ENCODE measurements at places on chromosomes 11 and 22.

GRCh38 chr11:94802501-94802900, 34.3 kb downstream of the AMOTL1 start:
- DNase-seq, result no peak

GRCh38 chr22:41845380-41846267, 12.7 kb downstream of the SREBF2 start:
- no peak for DNase-seq

GRCh38 chr11:40716344-40717130, 742.9 kb downstream of the LRRC4C start:
- DNase-seq, result no peak

DNA sequence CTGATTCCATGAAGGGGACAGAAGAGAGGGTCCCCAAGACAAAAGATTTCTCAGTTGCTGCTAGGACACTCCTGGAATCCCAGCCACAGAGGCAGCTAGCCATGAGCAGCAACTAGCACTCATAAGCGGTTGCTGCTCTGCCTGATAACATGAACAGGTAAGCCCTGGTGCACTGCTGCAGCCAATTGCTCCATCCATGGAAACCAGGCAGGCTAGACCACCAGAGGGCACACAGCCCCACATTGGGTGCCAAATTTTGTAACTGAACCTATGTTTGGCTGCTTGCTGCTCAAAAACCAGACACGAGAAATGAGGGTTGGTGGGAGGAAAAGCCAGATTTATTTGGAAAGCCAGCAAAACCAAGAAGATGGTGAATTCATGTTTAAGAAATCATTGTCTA, 21.9 kb upstream of the QSER1 start:
- no peak for DNase-seq

DNA sequence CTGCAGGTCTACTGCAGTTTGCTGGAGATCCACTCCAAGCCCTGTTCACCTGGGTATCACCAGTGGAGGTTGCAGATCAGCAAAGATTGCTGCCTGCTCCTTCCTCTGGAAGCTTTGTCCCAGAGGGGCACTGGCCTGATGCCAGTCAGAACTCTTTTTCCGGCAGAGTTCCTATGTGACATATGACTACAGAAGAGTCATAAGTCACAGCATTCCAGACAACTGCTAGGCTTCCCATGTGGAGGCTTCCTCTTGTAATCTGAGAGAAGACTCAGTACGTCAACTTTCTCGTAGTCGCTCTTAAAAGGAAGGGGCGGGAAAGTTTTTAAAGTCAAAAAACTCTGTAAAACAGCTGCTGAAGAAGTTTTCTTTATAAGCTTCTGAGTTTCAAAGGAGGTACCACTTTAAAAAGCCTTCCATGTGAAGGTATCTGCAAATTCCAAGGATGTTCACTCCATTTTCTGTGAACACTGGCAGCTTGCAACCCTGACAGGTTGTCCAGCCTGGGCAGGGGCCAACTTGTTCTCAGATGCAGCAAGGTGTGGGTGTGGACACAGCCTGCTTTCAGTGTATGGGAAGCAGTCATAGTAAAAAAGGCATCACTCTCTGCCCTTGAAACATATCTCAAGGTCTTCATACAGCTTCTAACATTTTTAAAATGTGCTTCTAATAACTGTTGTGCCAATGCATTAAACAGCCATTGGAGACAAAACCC, 97.8 kb downstream of the ME3 start:
- no peak for DNase-seq

- no peak for DNase-seq
Observed at GRCh38 chr11:69073469-69073868, 24.7 kb downstream of the TPCN2 start.

DNA sequence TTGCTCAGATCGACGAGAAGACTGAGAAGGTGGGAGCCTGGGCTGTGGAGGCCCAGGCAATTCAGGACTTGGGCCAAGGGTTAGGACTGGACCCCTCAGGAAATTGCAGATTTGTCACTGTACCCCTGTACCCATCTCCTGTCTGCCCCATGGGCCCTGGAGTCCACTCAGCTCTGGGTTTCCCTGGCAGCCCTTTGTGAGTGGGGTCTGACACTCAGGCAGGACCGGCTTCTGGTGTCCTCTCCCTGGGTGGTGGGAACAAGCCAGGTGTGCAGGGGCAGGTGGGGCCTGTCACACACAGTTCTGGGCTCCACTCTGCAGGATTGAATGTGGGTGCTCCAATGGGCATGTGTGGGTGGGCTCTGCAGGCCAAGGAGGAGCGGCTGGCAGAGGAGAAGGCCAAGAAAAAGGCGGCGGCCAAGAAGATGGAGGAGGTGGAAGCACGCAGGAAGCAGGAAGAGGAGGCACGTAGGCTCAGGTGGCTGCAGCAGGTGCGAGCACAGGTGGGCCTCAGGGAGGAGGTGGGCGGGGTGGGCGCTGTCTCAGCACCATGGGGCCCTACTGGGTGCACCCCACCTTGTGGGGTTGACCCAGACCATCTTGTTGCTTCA, 21.6 kb downstream of the INCENP start:
- DNase-seq, result no peak

GRCh38 chr11:121225382-121225781, 67.2 kb upstream of the SC5D start:
- no peak for DNase-seq

GRCh38 chr11:64885367-64886286, 7.2 kb upstream of the EHD1 start:
- peak; percentile 35 for DNase-seq

DNA sequence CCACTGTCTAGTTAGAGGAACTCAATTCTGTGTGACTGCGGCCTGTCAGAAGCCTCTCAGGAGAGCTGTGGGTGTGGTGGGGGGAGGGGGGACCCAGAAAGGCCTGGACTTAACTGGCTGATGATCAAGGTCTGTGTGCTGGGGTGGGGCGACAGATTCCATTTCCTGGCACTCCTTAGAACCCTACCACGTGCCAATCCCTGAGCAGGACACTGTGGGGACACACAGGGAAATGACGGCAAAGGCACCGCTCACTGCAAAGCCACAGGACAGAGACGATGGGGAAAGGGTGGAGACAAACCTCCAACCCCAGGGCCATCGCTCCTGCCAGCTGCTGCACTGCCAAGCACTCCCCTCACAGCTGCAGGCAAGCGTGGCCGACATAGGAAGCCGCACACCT, 58.4 kb upstream of the BID start:
- DNase-seq, result no peak

GRCh38 chr11:20084921-20085814, 75.1 kb downstream of the DBX1 start:
- no peak for DNase-seq

DNA sequence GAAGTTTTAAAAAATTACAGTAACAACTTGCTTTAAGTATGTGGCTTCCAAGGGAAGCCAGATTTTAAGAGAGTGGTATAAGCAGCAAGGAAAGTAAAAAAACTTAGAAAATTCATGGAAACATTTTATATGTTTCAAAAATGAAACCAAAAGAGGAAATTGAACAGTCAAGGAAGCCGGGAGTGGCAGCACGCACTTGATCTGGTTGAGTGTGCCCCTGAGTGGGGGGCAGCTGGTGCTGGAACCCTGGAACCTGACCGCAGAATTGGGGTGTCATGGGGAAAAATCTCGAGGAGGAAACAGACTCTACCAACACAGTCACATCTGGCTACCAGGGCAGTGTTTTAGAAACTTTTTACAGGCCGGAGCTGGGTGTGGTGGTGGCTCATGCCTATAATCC, 14.0 kb downstream of the MICALL1 start:
- DNase-seq, result no peak

All from GM04504 (cell line).